Stimulated activated CD8-positive, alpha-beta memory T cell treated with anti-CD3 and anti-CD28 coated beads, Interleukin-4, amount 100 ng/mL, for 24 hours (primary cell): ENCODE measurements at places on chromosomes 13 and 19.

DNA sequence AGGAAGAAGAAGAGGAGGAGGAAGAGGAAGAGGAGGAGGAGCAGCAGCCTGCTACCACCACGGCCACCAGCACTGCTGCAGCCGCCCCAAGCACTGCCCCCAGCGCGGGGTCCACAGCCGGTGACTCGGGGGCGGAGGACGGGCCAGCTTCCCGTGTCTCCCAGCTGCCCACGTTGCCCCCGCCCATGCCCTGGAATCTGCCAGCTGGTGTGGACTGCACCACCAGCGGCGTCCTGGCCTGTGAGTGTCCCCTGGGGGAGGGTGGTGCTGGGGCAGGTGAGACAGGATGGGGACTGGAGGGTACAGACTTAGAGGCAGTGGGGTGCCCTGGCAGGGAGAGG lies 11.4 kb downstream of the SCAF1 start:
- DNase-seq = no peak

GRCh38 chr19:46907880-46908279 lies 47.1 kb downstream of the ARHGAP35 start:
- no peak for DNase-seq

GRCh38 chr19:36638862-36639510 lies 27.7 kb downstream of the ZNF461 start:
- DNase-seq = no peak

DNA sequence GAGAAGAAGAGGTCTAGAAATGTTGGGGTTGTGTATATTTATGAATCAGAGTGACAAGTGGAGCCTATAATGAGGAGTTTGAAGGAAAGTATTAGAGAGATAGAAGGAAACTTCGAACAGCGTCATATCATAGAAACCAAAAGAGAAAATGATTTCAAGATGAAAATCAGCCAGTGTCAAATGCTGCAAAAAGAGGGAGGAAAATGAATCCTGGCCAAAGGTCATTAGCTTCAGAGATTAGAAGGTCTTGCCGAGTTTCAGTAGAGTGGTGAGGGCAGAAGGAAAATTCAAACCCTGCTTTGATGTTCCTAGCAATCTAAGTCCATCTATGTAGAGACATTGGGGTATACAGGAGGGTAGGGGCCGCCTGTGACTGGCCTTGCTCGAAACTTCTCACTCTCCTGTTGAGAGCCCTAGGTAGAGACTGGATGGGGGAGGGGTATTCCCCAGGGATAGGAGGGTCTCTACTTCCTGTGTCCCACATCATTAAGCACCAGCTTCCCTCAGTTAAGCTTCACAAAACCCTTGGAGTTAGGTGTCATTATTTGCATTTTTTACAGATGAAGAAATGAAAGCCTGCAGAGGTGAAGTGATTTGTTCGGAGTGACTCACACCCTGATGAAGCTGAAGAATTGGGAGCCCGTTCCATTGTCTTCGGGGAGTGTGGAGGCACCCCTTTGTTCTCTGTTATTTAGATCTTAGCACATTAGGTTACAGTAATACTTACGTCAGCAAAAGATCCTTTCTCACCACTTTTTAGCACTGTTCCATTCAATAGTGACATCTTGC lies 62.8 kb downstream of the FGF9 start:
- DNase-seq = no peak

- no peak for DNase-seq
Measured at GRCh38 chr19:14127176-14127575, 9.2 kb downstream of the ASF1B start.

DNA sequence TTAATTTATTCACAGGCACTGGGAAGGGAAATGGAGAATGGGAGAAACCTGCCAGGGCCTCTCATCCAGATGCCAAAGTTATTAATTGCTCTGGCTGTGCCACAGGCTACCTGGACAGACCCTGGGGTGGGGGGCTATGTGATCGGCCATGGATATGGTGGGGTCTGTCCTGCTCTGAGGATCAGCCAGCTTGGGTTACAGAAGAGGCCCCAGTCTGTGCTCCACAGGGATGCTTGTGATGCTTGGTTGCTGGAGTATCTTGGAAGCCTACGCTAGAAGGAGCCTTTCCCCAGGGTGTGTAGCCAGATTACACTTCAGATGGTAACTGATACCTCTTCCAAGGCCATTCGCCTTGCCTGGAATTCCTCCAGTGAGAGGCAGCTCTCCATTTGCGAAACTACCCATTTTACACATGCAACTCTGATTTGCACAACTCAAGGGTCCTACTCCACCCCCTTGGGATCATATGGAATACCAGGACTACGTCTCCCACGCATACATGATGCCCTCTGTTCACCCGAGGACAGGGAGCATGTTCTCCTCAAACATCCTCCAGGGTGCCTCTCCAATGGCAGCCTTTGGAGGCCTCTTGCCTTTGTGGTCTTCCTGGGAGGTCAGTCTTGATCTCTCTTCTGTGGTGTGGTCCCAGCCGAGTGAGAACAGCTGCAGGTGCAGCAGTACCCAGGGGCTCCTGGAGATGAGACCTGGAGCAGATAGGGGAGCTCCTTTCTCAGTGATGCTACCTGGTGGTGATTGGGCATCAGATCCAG lies 186.6 kb upstream of the TSHZ3 start:
- DNase-seq = no peak

- no peak for DNase-seq
Measured at GRCh38 chr13:43874504-43875092, 4.9 kb downstream of the CCDC122 start.

GRCh38 chr19:41426952-41427646 lies at the start of gene B3GNT8:
B3GNT8 (minus strand) TSS chr19:41427374; CDS start chr19:41426778, 596 bp downstream.
- peak; percentile 36 for DNase-seq

GRCh38 chr13:22931576-22931975 lies 249.2 kb upstream of the SGCG start:
- no peak for DNase-seq

DNA sequence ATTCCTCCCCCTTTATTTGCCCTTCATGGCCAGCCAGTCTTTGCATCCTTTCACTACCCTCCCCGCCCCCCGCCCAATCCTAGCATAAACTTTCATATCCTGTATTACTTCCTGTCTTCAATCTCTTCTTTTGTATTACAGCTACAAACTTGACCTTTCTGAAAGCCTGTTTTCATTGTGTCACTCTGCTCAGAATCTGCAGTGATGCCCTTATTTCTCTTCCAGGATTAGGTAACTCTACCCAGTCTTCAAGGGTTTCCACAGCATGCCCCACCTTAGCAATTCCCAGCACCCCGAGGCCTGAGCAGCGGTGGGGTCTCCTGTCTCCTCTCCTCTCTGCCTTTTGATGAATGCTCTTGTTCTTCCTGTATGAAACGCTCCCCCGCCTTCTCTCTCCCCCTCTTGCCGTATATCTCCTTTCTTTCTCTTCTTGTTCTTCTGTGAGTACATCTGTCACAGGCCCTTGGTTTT lies 145.6 kb downstream of the SHISA2 start:
- DNase-seq = no peak

- DNase-seq = peak; percentile 28
Measured at GRCh38 chr19:58181902-58182576, 822 bp upstream of the ZNF274 start.

GRCh38 chr13:71291842-71292146 lies 575.2 kb downstream of the DACH1 start:
- DNase-seq = no peak

DNA sequence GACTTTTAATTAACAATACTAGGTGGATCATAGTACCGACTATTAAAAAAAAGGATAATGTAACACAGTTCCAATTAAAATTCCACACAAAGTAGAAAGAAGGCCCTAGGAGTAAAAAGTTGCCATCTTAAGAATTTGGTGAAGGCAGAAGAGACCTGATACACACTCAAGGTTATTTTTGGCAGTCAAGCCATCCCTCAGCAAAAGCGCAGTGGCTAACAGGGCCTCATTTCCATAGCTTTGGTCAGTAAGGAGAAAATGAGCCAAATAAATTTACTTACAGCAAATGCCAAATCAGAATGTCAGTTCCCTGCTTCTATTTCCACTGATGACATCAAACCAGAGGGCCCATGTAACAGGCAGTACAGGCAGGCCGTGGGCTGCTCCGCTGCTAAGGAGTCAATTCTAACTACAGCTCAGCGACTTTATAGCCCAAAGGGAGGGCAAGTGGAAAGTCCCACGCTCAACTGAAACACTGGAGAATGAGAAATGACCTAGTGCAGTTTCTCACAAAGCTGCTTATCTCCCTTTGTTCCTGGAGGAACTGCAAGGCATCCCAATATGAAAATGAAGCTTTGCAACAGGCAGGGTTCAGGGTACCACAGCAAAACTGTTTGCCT lies 6.3 kb downstream of the ARGLU1 start:
- DNase-seq = peak; percentile 28

DNA sequence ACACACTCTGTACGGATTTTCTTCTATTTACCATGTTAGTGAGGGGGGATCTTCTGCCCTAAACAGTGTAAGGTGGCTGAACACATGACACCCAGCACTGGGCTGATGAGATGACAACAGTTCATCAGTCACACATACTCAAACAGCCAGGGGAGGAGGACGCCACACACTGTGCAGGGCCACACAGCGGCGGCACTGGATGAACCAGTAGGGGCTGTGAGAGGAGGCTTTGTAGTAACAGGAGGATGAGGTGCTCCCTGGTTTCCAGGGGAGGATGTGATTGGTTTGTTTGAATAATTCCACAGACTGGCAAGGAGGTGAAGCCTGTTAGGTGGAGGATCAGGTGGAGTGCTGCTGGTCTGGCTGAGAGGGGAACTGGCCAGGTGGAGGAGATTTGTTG lies 16.3 kb upstream of the GTF3A start:
- no peak for DNase-seq

DNA sequence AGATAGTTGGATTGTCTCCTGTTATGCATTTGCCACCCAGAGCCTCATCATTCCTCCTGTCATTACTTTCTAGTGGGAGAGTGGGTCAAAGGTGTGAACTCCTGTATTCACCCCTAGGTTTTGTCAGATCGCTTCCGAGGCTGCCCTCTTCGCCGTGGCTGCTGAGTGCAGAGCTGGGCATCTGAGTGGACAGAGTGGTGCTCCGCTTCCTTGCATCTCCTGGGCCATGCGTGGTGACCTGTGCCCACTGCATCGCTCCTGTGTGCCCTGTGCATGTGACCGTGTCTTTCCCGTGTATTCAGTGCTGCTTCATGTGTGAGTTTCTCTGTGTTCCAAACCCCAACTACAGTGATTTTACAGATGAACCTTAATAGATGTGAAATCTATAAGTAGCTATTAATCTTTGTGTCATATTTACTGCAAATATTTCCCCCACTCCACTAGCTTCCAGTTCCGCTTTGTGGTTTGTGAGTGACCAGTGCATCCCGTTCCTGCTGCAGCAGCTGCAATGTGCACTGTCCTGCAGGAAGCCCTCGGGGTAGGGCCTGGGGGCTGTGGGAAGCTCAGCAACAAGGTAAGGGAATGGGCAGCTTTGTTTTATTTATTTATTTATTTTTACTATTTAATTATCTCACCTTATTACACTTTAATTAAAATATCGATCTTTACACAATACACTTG lies 53.1 kb downstream of the C13orf46 start:
- DNase-seq = no peak

DNA sequence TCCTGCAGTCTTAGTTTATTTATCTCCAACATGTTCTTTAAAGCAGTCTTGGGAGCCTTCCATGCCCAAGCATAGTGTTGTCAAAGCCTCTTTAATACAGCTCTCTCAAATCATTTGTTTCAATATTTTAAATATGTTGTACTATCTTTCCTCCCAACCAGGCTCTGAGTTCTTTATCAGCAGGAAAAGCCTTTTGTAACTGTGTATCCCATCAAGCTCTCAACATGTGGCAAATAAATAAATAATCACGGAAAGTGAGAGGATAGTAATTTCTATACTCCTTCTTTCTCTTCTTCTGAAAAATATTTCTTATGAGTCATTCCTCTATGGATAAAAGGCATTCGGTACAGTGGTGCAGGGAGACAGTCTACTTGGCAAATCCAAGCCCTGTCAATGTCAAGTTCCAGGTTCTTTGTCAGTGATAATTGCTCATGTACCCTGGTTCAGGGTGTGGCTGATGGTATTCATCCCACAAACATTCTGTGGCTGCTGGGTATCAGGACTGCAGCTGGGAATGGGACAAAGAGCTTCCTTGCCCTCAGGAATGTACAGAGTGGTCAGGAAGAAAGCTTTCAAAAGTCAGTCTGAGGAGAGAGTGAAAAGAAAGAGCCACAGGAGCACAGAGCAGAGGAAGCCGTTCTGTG lies 384.3 kb downstream of the EFNB2 start:
- DNase-seq = no peak

- no peak for DNase-seq
Measured at GRCh38 chr13:50286324-50286723, 271.1 kb downstream of the KCNRG start.

DNA sequence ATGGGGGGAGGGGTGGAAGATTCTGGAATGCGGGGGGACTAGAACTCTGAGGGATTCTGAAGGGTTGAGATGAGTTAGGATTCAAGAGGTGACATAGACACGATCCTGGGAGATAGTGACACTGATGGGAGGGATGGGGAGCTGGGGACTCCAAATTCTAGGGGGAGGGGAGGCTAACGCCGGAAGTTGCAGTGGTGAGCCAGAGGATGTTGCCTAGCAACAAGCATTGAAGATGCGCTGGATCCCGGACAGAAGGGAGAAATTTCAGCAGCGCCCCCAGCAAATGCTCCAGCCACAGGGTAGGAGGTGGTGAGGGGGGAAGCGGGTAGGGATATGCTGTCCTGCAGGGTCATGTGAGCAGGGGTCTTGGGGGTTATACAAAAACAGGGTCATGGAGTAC lies 6.9 kb upstream of the LTBP4 start:
- DNase-seq = no peak

DNA sequence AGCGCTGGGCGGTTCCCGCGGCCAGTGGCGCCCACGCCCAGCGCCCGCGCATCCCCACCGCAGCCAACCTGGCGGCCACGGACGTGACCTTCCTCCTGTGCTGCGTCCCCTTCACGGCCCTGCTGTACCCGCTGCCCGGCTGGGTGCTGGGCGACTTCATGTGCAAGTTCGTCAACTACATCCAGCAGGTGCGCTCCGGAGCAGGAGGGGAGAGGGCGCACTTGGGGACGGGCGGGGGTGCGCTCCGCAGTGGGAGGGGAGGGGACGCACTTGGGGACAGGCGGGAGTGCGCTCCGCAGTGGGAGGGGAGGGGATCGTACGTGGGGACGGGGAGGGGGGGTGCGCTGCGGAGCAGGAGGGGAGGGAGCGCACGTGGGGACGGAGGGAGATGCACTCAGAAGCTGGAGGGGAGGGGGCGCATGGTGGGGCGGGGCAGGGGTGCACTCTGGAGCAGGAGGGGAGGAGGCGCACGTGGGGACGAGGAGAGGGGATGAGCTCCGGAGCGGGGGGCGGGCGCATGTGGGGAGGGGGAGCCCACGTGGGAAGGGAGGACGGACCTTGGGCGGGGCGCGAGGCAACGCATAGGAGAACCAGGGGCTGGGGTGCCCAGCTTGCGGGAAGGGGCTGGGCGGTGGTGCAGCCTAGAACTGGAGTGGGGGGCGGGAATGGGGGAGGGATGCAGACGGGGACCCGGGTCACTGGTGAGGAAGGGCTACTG lies 1.5 kb downstream of the KISS1R start:
- no peak for DNase-seq
